Activated T-helper 1 cell treated with anti-CD3 and anti-CD28 coated beads, Interleukin-12 subunit alpha, Interleukin-12 subunit beta, Interleukin-2, Interleukin-4 antibody, amounts not matched to agents 30 ng/mL and 10 ng/mL and 1 ng/mL, durations not matched to agents 14 hours and 24 hours and 36 hours (primary cell): ENCODE measurements at places on chromosomes 11 and 22. TPM values are rescaled to one million over a fixed set of nuclear protein-coding genes. Genes with fewer than 3 reads are reported as not detected.

The CHRM4 gene
- 1.2 TPM in 2 replicates for total RNA-seq

GRCh38 chr22:34105461-34106062 lies 185.3 kb upstream of the LARGE1 start:
- H3K36me3 ChIP-seq: no peaks in the 10 kb centered on the region
- H3K4me3 ChIP-seq: no peak overlapping the region
- H3K4me1 ChIP-seq: no peaks in the 10 kb centered on the region
- no peak for DNase-seq
- H3K27me3 ChIP-seq: no peaks in the 10 kb centered on the region

GRCh38 chr11:47278058-47278457 lies 8.1 kb downstream of the MADD start:
- H3K4me3 ChIP-seq: no peak overlapping the region
- H3K36me3 ChIP-seq: peaks cover 47% of the 10 kb centered on the region
- DNase-seq: no peak
- no peak overlapping the region for H3K27ac ChIP-seq
- H3K27me3 ChIP-seq: no peaks in the 10 kb centered on the region

DNA sequence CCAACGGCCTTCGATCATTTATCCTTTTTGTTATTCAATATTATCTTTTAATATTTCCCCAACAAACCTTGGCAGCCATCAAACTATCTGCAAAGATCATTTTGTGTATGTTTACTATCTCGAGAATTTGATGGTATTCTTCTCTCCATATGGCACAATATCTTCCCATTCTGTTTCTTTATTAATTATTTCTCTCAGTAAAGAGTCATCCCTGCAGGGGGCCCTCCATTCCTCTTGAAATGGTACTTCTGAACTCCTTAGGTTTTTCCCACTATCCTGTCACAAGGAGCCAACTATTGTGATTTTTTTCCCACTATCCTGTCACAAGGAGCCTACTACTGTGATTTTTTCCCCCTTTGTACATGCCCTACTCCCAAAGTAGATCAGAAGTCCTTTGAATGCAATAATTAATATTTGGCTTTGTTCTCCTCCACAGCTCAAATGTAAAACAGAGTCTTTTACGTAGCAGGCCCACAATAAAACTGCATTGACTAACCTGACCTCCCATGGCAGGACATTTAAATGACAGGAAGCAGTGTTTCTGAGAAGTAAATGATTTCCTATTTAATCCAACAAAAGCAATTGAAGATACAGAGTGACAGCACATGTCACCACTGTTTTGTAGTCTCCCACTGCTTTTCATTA lies 43.3 kb downstream of the PDGFD start:
- no peaks in the 10 kb centered on the region for H3K27me3 ChIP-seq
- no peak overlapping the region for H3K27ac ChIP-seq
- no peak for DNase-seq
- no peak overlapping the region for H3K4me3 ChIP-seq
- H3K4me1 ChIP-seq: no peaks in the 10 kb centered on the region

GRCh38 chr11:8686325-8686724 lies 3.7 kb downstream of the RPL27A start:
- no peak overlapping the region for H3K27ac ChIP-seq
- peaks cover 63% of the 10 kb centered on the region for H3K4me1 ChIP-seq
- no peaks in the 10 kb centered on the region for H3K27me3 ChIP-seq
- no peak for DNase-seq
- H3K4me3 ChIP-seq: peak overlapping the region; percentile 22

GRCh38 chr11:9462806-9463537 lies 2.2 kb downstream of the ZNF143 start:
- peak overlapping the region; percentile 90 for H3K27ac ChIP-seq
- H3K36me3 ChIP-seq: peaks cover 17% of the 10 kb centered on the region

DNA sequence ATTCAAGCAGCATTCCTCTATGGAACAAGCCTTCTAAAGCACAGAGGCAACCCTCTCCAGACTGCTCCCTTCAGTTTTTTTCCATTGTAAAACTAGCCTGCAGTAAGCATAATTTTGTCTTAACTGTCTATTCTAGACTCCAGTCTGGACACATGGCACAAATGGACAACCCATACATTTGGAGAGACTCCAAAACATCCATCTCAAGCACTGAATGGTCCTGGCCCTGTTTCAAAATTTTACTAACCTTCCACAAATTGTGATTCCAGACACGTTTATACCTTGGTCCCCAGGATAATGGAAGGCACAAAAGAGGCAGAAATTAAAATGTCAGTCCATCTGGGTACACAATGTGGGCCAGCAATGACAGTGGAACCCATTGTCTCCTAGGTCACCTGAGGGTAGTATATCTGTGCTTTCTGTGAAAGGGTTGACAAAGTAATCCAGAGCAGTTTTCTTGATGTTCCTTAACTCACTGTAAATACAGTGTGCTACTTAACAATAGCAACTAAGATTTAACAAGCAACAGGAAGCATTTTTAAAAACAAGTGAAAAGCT lies 16.2 kb upstream of the SESN3 start:
- H3K4me1 ChIP-seq: peaks cover 16% of the 10 kb centered on the region
- H3K27me3 ChIP-seq: peaks cover 9% of the 10 kb centered on the region
- H3K27ac ChIP-seq: no peak overlapping the region
- DNase-seq: no peak
- no peak overlapping the region for H3K4me3 ChIP-seq
